Hypothalamus (tissue), 51 donors: ENCODE measurements at places on chromosomes 13 and 19.
A peak's percentile ranks its signal among the peaks of the same experiment; 100 is the strongest.

DNA sequence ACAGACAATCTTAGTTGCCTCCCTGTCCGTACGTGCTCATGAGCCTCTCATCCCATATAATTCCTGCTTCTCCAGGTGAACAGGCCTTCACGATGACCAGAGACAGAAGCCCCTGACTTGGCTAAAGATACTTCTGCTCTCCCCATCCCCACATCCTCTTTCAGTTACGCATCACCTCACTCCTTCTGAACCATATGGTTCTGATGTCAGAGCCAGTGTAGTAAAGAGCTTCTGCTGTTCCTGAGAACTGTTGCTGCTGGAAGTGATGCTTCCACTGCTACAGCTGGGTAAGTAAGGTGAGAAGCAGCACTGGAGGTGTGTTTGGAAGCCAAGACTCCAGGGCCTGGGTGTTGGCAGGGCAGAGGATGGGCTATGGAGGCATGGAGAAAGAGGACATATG, 12.9 kb downstream of the SIGLECL1 start:
- DNase-seq: no peak

DNA sequence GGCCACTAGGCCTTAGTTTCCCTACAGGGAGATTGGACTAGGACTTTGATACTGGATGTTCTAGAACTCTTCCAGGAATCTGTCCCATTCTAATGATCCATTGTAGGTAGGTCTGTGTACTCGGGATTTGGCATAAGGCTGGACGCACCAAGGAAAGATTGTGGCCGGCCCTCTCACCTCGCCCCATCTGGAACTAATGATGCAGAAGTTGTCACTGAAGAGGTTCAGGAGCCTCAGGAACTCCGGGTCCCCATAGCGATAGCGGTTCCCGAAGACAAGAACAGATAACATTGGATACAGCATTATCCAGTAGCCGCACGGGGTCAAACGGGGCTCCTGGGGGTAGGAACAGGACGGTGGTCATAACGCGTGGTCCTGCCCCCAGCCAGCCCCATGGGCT, 11.2 kb downstream of the EGLN2 start:
- no peak for DNase-seq

DNA sequence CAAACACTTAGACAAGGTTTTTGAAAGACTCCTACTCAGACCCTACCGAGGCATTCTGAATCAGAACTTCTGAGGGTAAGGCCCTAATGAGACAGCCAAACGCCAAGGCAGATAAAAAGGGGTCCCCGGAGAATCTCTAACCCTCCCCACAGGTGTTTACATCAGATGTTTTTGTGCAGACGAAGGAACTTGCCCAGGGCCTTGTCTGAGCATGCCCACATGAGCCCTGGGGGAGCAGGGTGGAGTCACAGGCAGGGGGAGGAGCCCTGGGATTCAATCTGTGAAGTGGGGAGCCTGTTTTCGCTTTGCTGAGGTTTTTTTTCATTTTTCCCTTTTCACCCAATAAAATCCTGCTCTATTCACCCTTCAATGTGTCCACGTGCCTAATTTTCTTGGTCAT, 61.6 kb upstream of the MED4 start:
- DNase-seq: no peak

GRCh38 chr13:27310946-27311345, 40.3 kb downstream of the RASL11A start:
- DNase-seq: no peak

DNA sequence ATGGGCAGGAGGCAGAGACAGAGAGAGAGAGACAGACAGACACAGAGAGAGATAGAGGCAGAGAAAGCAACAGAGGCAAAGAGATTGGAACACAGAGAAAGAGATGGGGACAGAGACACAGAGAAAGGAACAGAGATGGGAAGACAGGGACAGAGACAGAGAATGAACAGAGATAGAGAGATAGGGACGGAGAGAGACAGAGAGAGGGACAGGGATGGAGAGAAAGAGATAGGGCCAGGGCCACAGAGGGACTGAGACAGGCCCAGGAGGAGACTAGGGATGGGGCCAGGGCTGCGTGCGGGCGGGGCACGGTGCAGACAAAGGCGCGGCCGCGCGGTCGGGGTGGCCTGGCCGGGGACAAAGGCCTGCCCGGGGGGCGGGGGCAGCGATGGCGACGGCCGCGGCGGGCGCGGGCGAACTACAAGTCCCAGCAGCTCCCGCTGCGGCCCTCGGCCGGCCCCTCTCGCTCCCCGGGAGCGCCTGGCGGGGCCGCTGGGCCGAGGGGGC, at the start of gene ZNF358:
Gene ZNF358 (plus strand): TSS at position 459 of the 507 bp plus-strand sequence. CDS start 3,140 bp downstream, outside the sequence.
- peak; percentile 89 for DNase-seq

- DNase-seq: no peak
These were observed 216 bp downstream of the SUGP2 start for GRCh38 chr19:19033176-19033425.

DNA sequence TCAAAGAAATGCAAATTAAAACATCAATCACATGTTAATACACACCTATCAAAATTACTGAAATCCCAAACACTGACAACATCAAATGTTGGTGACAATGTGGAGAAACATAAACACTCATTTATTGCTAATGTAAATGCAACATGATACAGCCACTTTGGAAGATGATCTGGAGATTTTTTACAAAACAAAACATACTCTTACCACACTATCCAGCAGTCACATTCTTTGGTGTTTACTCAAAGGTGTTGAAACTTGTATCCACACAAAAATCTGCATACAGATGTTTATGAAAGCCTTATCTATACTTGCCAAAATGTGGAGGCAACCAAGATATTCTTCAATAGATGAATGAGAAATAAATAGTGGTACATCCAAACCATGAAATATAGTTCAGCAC, 1219.5 kb upstream of the PCDH20 start:
- DNase-seq: no peak

- no peak for DNase-seq
These were observed 11.3 kb upstream of the MKNK2 start for GRCh38 chr19:2062389-2062729.

DNA sequence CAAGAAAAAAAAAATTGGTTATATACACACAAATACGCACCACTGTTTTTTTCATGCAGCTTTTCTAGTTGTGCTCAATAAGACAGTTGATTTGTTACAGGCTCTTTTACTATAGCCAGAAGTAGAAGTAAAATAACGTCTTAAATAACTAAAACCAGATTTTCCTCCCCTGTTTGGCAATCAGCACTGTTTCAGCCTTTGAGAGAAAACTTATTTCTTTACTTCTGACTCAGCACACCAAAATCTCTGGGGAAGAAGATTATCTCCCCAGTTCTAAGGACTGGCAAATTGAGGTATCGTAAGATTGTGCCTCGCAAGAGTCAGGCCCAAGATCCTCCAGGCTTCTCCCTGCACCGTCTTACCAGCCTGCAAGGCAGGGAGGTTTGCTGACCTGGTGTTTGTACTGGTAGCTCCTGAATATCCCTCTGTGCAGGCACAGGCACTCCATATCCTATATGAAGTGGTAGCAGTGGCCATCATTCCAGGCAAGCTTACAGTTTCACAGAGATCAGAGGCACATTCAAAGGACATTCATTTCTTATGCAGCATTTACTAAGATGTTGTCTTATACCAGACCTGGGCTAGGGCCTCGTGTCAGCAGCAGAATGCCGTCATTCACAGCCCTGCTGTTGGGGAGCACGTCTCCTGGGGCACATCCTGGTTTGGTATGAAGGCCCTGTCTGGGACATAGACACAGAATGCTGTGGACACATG, 268.2 kb downstream of the ZNF536 start:
- DNase-seq: no peak

- DNase-seq: no peak
These were observed 31.7 kb downstream of the TRPM4 start for GRCh38 chr19:49189259-49189658.

- no peak for DNase-seq
These were observed 152.8 kb downstream of the LHFPL6 start for GRCh38 chr13:39450176-39450575.

DNA sequence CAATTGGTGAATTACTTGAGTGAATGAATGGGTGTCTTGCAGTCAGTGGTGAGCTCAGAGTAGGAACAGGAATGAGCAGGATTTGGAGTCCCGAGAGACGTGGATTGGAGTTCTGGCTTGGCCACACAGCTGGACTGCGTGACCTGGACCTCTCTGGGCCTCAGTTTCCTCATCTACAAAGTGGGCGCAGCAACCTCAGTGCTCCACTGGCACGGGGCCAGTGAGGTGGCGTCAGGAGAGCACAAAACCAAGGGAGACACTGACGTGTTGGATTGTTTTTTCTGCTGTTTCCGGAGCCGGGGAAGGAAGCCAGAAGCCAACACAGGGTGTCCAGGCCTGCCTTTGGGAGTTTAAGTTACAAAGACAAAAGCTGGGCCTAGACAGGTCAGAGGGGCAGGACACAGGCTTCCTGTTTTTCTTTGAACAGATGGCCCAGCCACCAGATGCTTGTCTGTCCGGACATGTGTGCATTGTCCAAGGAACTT, 6.5 kb upstream of the DOCK6 start:
- no peak for DNase-seq

- no peak for DNase-seq
These were observed 22.6 kb downstream of the MCF2L start for GRCh38 chr13:112991609-112992008.

GRCh38 chr19:33481863-33482262, 39.7 kb downstream of the PEPD start:
- DNase-seq: no peak

DNA sequence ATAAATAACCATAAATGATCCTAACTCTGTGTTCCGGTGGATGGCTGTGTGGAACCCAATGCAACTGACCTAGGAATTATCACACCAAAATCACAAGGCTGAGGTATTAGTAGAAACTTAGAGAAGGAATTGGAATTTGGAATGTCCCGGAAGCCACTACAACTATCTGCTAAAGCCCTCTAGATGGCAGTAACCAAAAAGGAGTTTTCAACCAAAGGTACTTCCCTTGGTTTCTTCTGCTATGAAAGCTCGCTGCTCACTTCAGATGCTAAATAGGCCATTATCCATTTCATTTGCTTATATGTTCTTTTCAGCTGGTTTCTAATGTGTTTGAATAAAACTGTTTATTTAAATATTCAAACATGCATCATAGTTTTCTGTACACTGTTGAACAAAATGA, 1589.1 kb upstream of the SPRY2 start:
- DNase-seq: peak; percentile 3

DNA sequence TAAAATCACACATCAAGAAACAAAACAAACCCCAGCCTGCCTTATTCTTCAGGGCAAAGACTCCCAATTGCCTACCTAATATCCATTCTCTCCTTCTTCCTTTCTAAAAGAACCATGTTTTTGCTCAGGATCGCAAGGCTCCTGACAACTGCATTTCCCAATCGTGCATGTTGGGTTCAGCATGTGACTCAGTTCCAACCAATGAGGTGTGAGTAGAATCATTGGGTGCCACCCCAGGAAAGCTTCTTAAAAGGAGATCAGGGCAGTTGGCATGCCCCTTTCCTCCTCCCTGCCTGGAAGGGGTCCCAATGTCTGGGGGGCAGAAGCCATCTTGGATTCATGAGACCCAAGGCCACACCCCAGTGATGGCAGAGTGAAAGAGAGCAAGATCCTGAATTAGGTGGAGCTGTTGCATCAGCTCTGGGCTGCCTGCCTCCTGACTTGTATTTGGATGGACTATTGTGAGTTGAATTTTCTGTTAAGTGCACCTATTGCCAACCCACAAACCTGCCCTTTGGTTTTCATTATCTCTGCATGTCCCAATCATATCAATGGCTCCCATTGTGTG, 26.0 kb upstream of the UBAC2 start:
- no peak for DNase-seq

DNA sequence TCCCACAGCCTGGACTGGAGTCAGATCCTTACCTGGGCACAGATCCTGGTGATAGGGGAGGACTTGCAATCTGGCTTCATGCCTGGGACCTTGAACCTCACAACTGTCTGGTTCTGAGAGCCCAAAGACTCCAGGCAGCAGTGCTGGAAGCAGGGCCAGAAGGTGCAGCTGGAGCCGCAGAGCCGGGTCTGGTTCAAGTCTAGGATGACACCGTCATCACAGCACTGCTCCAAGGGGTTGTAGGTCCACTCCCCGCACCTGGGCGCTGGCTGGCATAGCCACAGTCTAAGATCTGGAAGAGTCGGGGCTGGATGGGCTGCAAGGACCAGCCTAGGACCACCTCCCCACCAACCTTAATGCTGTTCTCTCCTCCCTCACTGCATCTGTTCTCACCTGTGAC, 677 bp downstream of the IGFL4 start:
- DNase-seq: no peak

- no peak for DNase-seq
These were observed 1359.0 kb downstream of the OLFM4 start for GRCh38 chr13:54387625-54388024.

- DNase-seq: no peak
These were observed 441 bp downstream of the GJB2 start for GRCh38 chr13:20192158-20192835.

DNA sequence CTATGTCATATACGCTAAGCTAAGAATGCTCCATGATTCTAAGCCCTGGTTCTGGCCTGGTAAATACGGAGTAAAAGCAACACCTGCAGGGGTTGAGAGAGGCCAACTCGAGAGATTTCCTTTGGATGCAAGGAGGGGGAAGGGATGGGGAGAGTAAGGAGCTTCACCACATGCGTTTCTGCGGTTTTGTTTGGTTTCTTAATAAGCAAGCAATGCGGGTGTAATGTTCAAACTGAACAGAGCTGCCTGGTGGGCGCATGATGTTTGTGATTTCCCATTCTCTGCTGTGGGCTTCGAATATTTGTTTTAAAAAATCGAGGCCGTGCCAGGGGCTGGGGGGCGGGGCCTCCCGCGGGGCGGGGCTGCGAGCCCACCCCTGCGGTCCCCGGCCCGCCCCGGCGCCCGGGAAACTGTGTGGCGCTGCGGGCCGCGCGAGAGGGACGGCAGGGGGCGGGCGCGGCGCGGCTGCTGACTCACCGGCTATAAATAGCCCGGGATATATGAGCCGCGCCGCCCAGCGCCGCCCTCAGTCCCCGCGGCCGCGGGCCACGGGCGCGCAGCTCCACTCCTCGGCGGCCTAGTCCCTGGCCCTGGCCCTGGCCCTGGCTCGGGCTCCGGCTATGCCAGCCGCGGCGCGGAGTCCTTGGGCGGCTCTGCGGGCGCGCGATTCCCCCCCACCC, 5.1 kb downstream of the BBC3 start:
- peak; percentile 84 for DNase-seq

DNA sequence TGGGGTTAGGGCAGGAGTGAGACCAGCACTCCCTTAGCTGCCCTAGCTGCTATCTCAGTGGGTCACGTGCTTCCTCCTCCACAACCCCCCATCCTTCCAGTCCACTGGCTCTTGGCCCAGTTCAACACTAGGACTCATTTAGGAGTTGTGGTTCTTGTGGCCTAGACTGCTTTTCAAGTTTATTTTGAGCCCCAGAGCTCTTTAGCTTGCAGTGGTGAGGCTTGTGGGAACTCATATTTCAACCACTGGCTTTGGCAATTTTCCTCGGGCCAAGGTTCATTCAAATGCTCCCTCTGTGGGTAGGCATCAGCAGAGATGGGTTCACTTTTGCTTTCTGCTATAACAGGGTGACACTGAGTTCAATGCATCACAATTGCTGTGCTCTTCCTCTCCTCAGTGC, 436.2 kb upstream of the SLITRK5 start:
- DNase-seq: no peak

DNA sequence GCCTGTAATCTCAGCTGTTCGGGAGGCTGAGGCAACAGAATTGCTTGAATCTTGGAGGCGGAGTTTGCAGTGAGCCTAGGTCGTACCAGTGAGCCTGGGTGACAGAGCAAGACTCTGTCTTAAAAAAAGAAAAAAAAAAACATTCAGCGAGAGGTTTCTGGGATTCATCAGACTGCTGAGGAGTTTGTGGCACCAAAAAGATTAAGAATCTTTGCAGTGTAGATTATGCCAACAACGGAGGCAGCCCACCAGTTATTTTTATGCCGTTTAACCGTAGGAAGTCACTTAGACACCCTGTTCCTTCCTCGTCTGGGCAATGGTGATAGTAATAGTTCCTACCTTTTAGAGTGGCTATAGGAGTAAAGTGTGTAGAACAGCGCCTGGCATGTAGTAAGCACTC, 2.5 kb downstream of the COX6B1 start:
- no peak for DNase-seq
